ENCODE measurements at places on chromosomes 7 and 10.

DNA sequence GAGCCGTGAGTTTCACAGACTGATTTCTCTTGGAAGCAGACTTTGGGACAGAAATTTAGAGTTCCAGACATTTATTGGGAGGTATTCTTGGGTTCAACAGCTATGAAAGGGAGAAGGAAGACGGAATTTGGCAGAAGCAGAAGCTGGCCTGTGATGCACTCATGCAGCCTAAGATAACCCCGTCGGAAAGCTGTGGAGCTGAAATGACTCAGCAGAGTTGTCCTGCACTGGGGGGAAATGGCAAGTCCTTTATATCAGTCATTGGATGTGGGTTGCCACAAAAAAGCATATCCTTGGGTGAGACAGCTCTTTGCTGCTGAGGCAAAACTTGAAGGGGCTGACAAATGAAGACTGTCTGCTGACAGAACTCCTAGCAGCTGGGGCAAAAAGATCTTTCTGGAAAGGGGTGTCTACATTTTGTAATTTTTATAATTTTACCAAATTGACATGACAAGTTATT is 11.5 kb upstream of the MICU1 start:
- DNase-seq: no peak

GRCh38 chr7:98091061-98091460 is 15.6 kb upstream of the LMTK2 start:
- DNase-seq: no peak

- no peak for DNase-seq
These were observed 41.0 kb upstream of the CHST3 start for GRCh38 chr10:71923138-71923692.

DNA sequence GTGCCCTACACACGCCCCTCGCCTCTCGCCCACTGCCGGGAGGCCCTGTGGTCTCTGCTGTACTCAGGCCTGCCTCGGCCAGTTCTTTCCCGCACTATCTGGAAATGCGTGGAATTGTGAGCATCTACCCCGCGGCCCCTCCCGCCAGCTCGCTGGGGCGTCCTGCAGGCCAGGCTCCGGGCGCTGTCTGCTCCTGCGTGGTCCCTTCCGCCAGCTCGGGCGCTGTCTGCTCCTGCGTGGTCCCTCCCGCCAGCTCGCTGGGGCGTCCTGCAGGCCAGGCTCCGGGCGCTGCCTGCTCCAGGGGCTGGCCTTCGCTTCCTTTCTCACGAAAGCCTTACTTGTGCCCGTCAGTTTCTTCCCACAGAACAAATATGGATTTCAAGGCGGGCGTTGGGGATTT is 14.9 kb downstream of the GET4 start:
- DNase-seq: no peak

DNA sequence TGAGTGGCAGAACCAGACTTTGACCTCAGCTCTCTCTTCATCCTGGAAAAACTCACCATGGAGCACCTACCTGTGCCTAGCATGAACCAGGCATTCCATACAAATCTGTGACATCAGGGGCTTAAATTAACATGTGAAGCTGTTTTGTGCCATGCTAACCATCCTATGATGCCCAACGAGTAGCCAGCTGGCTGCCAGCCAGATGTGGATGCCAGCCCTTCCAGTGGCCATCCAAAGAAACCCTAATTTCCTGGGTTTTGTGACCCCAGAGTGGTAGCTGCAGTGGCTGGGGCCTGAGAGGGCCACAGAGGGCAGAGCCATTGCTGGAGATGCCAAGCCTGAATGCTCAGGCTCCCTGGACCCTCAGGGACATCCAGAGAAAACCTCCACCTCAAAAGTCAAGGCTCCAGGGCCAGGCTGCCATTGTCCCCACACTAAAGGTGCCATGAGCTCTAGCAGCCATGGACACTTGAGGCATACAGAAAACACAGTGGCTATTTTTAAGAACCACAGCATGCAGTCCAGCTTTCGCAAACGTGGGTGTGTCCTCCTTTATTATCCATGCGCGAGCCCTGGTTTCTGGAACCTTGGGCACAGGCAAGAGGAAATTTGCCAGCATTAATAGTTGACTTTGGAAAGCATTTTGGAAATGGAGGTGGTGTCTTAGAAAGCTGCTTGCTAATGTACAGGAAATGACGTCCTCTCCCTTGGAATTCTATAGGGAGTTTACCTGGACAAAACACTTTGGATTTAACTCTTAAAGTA is 6.0 kb downstream of the CPXM2 start:
- no peak for DNase-seq

DNA sequence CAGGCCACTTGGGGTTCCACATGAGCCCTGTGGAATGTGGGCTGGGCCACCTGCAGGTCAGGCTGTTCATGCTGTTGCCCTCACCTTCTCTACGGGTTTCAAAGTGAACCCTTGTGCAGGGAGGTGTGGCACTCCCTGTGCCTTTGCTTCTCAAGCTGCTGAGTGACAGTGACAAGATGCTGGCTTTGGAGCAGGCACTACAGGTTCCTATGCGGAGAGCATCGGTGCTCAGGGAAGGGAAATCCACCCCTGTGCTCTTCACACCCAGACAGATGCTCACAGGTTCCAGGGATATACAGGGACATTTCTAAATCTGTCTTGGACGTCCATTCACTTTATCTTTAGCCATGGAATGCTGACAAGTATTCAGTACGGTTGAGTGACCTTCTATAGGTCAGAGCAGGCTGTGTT is 1005.0 kb downstream of the LRMDA start:
- DNase-seq: no peak

- no peak for DNase-seq
These were observed 3.4 kb downstream of the HOXA10 start for GRCh38 chr7:27170426-27171324.

DNA sequence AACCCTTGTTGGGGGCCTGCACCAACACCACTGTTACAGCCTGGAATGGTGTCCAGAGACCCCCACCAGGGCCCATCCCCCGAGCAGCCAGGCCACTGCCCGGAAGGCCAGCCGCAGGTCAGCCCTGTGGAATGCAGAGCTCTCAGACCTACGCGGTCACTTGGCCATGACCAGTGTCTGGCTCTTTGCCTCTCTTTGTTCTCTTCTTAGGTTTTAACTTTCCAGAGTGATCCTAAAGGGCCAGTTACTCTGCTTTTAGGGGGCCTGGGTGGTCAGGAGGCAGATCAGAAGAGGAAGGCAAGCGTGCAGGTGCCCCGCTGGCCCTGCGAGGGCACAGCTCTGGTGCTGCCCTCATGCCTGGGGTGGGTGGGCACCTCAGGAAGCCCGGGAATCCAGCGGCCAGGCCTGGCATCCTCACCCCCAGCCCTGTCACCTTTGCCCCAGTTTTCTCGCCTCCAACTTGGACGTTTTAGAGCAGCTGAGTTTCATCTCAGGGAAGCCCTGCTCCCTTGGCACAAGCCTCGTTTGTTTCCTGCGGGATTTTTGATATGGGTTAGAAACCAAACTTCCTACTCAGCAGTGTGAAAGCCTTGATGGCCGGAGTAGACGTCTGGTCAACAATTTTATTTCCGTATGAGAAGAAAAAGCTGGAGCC is 62.5 kb upstream of the CHST15 start:
- no peak for DNase-seq

- no peak for DNase-seq
These were observed 7.0 kb downstream of the GPR26 start for GRCh38 chr10:123673198-123673597.

All from cortex of kidney (tissue), 1 donor.